ENCODE measurements at places on chromosomes 5 and 9.

DNA sequence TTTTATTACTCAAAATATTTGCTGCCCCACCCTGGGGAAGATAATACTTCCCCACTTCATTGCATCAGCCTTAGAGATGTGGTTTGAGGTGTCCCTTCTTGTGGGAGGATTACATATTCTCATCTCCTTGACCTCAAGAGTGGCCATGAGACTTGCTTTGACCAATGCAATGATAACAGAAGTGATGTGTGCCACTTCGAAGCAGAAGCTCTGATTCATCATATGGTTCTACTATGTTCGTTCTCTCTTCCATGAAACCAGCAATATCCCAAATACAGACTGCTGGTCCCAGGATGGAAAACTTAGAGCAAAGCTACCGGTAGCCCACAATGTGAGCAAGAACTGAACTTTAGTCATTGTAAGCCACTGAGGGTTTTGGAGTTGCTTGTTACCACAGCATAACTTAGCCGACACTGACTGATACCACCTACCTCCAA is 92.0 kb downstream of the THBS4 start:
- no peak for DNase-seq

DNA sequence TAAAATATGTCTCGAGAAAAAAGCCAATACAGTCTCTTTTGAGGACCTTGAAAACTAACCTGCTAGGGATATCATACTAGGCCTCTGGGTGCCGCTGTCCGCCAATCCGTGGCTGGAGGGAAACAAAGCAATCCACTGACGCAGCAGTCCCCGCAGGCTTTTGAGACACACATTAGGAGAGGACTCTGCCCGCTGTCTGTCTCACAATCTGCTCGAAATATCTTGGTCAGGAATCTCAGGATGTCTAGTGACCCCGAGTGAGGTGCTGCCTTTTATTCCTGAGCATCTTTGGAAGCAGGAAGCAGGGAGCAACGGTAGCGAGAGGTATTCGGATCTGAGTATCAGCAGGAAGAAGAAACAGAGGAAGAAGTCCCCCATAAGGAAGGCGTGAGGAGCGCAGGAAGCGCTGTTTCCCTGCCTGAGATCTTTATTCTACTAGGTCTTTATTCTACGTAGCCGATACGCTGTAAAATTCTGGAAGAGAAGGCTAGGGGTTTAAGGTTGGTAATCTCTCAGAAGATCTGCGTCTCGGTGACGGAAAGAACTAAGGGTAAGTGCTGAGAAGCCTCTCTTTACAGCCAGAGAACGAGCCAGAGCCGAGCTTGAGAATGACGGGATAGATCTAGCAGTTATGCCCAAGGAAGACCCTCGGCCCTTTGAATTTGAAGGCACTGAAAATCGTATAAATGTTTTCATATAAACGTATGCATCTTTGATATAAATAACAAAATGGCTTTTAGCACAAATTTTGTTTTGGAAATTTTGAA is 4.0 kb upstream of the PCDHGA1 start:
- peak; percentile 76 for DNase-seq

DNA sequence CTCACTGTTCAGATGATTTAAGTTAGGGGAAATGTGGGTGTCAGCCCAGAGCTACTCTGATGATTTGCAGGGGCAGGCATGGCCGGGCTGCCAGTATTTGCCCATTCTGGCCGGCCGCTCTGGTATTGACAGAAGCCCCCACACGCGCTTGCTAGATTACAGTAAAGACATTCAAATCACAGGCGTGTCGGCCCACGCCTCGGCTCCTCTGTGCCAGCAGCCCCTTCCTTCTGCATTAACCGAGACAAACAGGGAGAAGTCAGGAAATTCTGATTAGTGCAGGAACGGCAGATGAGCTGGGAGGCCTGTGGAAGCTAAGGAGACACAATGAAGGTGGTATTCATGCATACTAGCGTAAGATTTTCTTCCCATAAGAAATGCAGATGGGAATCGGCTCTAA is 113.3 kb downstream of the CRB2 start:
- DNase-seq, result no peak

DNA sequence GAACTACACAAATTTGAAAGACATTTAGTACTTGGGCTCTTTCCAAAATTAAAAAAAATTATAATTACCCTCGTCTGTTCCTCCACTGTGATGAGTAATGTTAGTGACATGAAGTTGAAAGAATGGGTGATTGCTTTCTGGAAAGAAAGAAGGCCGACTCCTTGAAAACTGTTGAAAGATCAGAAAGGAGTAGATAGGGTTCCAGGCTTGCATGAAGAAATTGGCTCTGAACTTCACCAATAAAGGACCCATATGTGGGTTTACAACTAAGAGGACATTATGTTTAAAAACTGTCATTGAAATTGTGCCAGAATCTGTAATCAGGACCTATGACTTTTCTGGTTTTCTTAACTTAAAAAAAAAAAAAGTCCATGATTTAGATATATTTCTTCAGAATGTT is 20.7 kb upstream of the MOCS2 start:
- no peak for DNase-seq

All from COR-L47 (cell line).